Left renal pelvis (tissue), 4 donors: ENCODE measurements at places on chromosomes 1 and 21. TPM values are rescaled to one million over a fixed set of nuclear protein-coding genes. Genes with fewer than 3 reads are reported as not detected.

Gene CACNA1E
- polyA plus RNA-seq, result 0.34 TPM

Gene ATP1A4
- polyA plus RNA-seq, result 1.6 TPM

DNA sequence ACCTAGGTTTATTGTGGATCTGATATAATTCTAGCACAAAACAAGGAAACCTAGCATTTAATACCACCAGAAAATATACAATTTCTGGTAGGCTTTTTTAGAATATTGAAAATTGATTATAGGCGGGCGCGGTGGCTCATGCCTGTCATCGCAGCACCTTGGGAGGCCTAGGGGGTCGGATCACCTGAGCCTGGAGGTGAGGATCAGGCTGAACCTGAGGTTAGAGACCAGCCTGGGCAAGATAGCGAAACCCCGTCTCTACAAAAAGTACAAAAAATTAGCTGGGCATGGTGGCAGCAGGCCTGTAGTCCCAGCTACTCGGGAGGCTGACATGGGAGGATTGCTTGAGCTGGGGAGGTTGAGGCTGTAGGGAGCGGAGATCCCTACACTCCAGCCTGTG lies 948 bp upstream of the COP1 start:
- no peak for DNase-seq

DNA sequence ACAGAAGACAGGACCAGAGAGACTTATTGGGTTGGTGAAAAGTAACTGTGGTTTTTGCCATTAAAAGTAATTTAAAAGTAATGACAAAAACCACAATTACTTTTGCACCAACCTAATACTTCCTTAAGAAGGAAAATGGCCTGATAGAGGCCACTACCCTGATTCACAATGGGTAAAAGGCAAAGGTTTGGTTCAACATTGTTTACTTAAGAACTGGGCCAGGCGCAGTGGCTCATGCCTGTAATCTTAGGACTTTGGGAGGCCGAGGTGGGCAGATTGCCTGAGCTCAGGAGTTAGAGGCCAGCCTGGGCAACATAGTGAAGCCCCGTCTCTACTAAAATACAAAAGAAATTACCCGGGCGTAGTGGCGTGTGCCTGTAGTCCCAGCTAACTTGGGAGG lies 48.2 kb upstream of the RCOR3 start:
- DNase-seq, result no peak

DNA sequence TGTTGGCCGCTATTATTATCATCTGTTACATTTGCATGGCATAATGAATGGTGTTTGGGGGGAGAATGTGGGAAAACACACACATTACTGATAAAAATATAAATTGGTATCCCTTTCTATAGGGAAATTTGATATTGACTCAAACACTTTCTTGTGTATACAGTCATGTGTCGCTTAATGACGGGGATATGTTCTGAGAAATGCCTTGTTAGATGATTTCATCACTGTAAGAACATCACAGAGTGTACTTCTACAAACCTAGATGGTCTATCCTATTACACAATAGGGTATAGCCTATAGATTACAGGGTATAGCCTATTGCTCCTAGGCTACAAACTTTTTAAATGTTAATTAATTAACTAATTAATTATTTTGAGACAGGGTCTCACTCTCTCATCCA lies 67.2 kb upstream of the B3GALNT2 start:
- no peak for DNase-seq
